Stimulated activated CD8-positive, alpha-beta memory T cell treated with anti-CD3 and anti-CD28 coated beads, Interleukin-15, amount 100 ng/mL, for 48 hours (primary cell): ENCODE measurements at places on chromosomes 7 and 10.

- no peak for DNase-seq
Measured at GRCh38 chr7:42099066-42099465, 137.9 kb downstream of the GLI3 start.

DNA sequence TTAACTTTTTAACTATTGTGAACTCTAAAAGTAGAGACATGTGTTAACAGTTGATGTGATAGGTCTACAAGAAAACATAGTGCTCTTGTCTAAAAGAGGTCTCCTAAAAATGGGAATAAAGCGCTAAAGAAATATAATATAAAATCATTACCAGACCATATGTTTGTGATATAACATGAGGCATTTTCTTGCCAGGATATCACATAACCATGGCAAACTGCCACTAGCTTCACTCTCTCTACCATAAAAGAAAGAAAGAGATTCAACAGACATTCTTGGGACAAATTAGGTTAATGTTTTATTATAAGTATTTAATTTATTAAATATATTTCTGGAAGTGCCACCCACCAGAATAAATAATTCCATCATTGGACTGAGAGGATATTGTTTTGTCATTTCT lies 115.0 kb downstream of the TMEM26 start:
- DNase-seq: no peak

DNA sequence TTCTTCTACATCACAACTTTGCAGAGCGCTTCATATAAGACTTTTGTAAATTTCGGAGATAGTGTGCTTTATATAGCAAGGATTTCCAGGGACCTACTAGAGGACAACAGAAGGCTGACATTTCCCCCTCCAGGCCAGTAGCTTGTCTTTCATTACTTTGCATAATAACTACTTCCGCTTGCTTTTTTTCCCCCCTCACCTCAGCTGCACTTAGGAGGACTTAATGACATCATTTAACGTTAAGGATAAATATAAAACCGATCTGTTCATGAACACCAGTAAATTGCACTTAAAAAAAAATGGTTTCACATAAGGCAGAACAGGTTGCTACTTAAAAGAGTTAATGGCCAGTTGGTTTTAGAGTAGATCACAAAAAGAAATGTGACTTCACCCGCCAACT lies 172.3 kb downstream of the AUTS2 start:
- no peak for DNase-seq

DNA sequence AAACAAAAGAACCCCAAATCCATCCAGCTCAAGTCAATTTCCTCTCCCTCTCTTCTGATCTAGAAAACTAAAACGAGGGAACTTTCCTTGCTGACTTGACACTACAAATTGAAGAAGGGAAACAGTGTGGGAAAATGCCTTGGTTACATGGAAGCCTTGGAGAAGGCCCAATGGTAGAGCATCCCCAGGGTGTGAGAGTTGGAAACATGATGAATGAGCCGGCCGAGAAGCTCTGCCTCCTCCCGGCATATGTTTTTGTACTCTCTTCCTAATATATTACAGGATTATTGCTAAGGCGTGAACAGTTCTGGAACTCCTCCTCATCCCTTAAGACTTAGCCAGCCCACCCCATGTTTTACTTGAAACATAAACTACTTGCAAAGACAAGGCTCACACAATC lies 618.2 kb upstream of the MGMT start:
- DNase-seq: no peak

- DNase-seq: no peak
Measured at GRCh38 chr10:75982611-75983369, 551.4 kb downstream of the LRMDA start.

GRCh38 chr10:18185621-18186020 lies 45.4 kb downstream of the CACNB2 start:
- no peak for DNase-seq

GRCh38 chr10:70587045-70587658 lies 15.4 kb downstream of the PRF1 start:
- no peak for DNase-seq

DNA sequence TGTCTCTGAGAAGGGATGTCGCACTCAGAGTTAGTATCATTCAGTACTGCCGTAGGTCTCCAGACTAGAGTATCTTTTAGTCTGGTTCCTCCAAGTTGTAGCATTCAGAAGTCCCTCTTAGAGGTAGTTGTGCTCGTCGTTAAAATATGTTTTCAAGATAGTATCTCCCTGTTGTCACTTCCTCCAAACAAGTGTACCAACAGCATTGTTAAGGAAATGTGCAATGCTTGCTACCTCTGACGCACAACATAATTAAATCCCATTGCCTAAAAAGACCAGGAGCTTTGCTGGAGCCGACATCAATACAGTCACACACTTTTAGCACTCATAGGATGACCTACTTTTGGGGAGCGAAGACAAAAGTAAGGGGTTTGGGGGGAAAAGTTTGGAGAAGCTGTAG lies 80.0 kb upstream of the STK17A start:
- DNase-seq: no peak

GRCh38 chr10:132192076-132192975 lies 5.6 kb downstream of the DPYSL4 start:
- DNase-seq: no peak

- no peak for DNase-seq
Measured at GRCh38 chr7:39624442-39624807, 1.1 kb downstream of the RALA start.

DNA sequence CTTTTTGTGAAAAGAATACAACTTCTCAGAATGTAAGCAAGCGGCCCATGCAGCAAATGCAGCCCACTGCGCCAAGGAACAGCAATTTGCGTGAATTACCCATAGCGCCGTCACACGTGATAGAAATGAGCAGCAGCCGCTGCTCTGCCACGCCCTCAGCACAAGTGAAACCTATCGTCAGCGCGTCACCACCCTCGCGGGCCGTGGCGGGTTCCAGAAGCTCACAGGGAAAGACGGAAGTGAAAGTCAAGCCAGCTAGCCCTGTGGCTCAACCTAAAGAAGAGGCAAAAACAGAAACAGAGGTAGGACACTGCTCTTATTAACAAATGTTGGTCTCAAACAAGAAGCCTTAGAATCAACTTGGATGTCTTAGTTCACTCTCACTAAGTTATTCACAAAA lies 70.5 kb downstream of the SHH start:
- no peak for DNase-seq

- DNase-seq: peak; percentile 8
Measured at GRCh38 chr10:13536674-13537366, 8.0 kb upstream of the BEND7 start.

DNA sequence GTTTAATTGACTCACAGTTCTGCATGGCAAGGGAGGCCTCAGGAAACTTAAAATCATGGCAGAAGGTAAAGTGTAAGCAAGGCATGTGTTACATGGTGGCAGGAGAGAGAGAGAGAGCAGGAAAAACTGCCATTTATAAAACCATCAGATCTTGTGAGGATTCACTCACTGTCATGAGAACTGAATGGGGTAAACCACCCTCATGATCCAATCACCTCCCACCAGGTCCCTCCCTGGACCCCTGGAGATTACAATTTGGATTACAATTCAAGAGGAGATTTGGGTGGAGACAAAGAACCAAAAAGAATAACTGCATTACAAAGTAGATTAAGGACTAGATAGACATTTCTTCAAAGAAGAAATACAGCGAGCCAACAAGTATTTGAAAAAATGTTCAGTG lies 324.1 kb downstream of the THSD7A start:
- DNase-seq: no peak

GRCh38 chr7:36663481-36663880 lies 60.8 kb downstream of the AOAH start:
- DNase-seq: no peak

DNA sequence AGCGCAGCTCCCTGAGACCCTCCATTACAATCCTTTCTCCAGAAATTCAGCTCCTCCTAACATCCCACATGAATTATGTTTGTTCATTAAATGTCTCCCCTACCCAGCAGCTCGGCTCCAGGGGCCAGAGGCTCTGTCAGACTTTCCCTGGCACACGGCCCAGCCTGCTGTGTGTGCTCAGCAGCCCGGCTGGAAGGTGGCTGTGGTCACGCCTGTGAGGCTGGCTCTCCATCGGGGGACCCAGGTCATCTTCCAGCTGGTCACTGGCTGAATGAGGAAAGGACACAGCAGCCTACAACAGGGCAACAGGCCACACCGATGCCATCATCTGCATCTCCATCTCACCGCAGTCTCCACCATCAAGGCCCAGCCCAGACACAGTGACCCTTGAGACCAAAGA lies 219.8 kb downstream of the MAD1L1 start:
- no peak for DNase-seq

GRCh38 chr7:2520761-2521290 lies 1.3 kb downstream of the LFNG start:
- no peak for DNase-seq

GRCh38 chr10:119320981-119321380 lies 113.6 kb downstream of the GRK5 start:
- DNase-seq: no peak

DNA sequence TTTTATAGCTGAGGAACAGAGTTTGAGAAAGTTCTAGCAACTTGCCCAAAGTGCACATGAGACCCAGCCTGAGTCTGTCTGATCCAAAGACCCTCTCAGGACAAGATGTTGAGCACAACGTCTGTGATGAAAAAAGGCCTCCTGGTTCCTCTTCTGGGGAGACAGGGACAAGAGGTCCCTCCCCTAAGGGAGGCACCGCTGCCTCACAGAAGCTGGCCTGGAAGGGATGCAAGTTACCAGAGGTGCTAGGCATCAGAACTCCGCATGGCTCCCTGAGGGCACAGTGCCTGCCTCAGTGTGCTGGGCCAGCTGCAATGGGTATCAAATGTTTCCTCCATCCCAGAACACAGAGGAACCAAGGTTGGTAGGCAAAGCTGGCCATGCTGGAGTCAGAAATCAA lies 302.4 kb downstream of the GRID1 start:
- DNase-seq: no peak

- DNase-seq: no peak
Measured at GRCh38 chr7:15086862-15087261, 184.3 kb upstream of the DGKB start.

GRCh38 chr10:3687510-3688081 lies 97.4 kb downstream of the KLF6 start:
- DNase-seq: no peak

- no peak for DNase-seq
Measured at GRCh38 chr10:99995713-99996112, 14.0 kb downstream of the DNMBP start.

- no peak for DNase-seq
Measured at GRCh38 chr7:47505312-47506007, 76.5 kb downstream of the TNS3 start.

DNA sequence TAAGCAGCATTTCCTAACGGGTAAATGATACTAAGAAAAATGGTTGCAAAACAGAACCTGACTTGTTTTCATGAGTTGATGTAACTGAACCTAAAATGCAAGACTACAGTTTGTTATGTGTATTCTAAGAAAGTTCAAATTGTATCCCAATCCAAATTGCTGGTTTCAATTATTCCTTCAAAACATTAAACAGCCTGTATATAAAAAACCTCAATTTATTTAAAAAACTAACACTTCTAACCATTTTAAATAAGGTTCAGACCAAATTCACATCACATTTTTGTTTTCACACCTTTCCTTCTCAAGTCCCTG lies 80.9 kb downstream of the LRRC17 start:
- DNase-seq: no peak

- DNase-seq: no peak
Measured at GRCh38 chr7:9778367-9778766, 1195.3 kb upstream of the PHF14 start.

- no peak for DNase-seq
Measured at GRCh38 chr7:1058821-1059199, 14.5 kb downstream of the GPR146 start.

- DNase-seq: no peak
Measured at GRCh38 chr10:107442035-107442505, 277.6 kb upstream of the SORCS1 start.

GRCh38 chr7:28536259-28536658 lies 123.9 kb downstream of the CREB5 start:
- DNase-seq: no peak

DNA sequence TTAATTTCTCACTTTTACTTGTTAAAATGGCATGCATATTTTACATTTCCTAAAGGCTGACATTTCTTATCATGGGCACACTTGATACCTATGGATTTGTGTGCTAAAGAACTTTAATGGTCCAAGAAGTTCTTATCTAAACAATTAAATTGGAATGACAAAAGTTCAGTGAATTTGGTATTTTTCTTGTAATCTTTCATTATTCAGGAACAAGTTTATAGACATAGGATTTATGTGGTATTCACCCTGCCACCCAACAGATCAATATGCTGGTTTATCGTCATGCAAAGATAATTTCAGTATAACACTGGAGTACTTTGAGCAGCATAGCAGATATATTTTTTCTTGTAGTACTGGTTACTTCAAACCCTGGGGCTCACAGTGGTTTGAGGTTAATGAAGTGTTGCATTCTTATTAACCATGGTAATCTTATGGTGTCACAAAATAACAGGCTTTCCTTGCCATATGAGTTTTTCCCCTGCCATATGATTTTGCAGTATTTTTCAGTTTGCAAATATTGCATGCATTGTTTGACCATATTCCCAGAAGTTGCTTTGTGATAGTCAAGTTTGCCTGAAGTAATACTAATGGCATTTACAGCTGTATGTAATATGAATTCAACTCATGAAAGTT lies 148.8 kb downstream of the PPP1R9A start:
- DNase-seq: no peak

DNA sequence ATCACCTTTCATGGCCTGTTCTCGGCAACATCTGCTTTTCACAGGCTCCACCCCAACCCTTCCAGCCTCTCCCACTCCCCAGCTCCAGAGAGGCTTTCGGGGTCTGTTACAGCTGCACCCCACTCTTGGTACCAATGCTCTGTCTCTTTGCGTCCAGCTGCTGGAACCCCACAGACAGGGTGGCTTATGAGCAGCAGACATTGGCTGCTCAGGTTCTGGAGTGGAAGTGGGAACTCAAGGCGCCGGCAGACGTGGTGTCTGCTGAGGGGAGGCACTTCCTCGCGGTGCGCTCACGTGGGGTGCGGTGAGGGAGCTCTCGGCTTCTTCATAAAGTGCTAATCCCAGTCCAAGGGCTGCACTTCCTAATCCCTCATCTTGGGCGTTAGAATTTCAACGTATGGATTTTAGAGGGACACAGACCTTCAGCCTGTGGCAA lies 185.7 kb downstream of the ELFN1 start:
- DNase-seq: no peak

GRCh38 chr10:30313579-30314350 lies 35.3 kb downstream of the MTPAP start:
- DNase-seq: no peak
